ENCODE measurements at places on chromosomes 5 and 9.

DNA sequence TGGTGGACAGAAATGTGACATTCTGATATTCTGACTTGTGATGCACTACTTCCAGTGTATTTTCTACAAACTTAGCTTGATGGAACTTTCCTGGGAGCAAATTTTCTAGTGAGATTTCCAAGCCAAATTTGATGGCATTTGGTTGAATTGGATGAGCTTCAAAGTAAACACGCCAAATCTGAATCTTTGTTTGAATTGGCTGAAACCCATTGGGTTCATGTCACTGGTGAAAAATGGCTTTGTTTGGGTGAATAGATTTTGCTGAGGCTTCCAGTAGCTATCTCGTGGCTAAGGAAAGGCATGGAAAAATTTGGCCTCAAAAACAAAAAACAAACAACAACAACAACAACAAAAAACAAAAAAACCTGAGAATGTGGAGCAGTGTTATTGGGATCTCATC, 271.1 kb upstream of the RPS23 start:
- no peak for DNase-seq

GRCh38 chr5:38607396-38607795, 51.0 kb upstream of the LIFR start:
- no peak for DNase-seq

GRCh38 chr5:135243556-135244285, 155.3 kb downstream of the MACROH2A1 start:
- DNase-seq, result peak; percentile 29

GRCh38 chr5:98425640-98426039, 347.8 kb upstream of the RGMB start:
- no peak for DNase-seq

GRCh38 chr9:132426639-132427414, 16.8 kb downstream of the CFAP77 start:
- no peak for DNase-seq

GRCh38 chr9:134630861-134631260, 10.7 kb upstream of the COL5A1 start:
- no peak for DNase-seq

- no peak for DNase-seq
Measured at GRCh38 chr9:37944266-37944650, 40.3 kb upstream of the SLC25A51 start.

DNA sequence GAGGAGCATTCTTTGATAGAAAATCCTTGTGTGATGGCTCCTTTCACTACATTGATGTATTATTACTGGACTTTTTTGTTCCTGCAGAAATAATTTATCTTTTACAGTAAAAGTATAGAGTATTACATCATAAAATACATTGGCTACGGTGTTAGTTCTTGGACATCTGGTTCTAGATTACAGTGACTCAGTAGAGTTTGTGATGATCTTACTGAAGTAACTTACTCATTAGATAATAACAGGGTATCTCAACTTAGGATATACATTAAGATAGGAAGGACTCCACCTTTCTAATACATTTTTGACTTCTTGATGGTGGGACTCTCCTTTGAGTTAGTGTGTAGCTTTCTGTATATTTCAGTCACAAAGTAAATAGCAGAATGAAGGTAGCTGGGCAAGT, 59.1 kb downstream of the ZNF462 start:
- DNase-seq, result no peak

GRCh38 chr9:34047864-34048726, 592 bp downstream of the UBAP2 start:
- DNase-seq, result peak; percentile 76

DNA sequence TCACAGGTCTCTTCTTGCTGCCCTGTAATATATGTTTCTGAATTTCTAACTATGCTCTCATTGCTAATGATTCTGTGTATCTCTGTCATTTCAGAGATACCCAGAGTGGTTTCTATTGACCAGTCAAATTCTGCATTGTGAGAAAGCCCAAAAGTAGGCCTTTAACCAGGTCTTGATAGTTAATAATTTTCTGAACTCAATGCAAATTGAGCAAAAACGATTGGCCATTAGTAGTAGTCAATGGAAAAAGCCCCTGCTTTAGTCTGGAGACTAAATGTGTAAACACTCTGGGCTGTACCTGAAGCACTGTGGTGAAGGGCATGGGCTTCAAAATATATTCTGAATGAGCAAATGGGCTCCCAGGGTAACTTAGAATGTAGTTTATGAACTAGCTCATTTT, 307.6 kb downstream of the ARL15 start:
- no peak for DNase-seq

DNA sequence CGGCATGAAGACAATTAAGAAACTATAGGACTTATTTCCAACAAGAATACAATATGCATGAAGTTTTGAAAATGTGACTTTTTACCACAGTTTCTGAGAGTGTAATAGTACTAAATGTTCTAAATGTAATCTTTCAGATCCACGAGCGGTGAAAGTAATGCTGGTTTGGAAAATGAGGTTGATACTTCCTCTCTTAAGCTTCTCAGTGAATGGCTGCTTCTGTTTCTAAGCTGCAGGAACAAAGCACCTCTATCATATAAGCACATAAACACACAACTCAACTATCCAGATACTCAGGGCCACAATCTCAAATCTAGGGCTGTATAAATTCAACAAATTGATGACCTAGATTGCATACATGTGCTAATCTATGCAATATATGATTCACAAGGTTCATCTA, 78.3 kb downstream of the LIFR start:
- DNase-seq, result no peak

GRCh38 chr5:145976431-145977155, 40.2 kb downstream of the SH3RF2 start:
- DNase-seq, result no peak

GRCh38 chr9:134004881-134005280, 12.8 kb upstream of the VAV2 start:
- no peak for DNase-seq

DNA sequence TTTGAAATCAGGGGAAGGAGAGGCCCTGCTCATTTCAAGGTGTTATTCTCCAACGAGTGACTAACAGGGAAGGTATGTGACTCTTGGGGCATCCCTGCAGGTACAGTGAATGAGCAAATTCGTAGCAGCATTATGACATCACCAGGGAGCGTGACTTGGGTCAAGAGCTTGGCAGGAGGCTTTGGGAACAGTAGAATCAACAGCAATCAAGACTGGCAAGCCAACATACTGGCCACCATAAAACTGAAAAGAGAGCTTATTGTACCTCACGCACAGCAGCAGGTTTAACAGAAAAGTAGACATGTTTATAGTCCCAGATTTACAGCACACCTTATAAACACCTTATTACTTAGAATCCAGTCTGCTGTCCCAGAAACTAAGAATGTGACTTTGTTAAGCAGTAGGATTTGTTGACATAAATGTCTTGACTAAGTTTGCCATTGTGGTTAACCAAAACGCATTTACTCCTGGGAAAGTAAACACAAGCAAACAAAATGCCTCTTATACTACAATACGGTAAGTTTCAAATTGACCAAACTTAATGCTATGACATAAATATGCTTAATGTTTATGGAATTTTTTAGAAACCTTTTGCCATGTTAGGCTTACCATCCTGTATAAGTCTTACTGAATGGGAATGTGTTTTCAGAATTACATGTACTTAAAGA, 297.8 kb downstream of the NPR3 start:
- DNase-seq, result no peak

DNA sequence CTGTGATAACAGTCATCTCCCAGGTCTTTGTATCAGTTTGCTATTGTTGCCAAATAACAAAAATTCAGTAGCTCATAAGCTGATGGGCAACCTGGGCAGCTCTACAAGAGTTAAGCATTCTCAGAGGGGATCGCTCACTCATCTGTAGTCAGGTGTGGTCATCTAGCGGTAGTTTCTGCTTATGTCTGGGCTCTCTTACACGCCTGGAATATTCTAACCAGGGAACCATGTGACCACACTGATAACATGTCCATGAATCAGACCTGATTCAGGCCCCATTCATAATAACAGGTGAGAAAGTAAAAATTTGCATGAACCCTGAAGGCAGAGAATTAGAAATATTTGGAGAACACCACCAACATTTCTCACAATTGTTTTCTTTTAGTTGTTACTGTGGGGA, 576.1 kb downstream of the SLCO4C1 start:
- DNase-seq, result no peak

DNA sequence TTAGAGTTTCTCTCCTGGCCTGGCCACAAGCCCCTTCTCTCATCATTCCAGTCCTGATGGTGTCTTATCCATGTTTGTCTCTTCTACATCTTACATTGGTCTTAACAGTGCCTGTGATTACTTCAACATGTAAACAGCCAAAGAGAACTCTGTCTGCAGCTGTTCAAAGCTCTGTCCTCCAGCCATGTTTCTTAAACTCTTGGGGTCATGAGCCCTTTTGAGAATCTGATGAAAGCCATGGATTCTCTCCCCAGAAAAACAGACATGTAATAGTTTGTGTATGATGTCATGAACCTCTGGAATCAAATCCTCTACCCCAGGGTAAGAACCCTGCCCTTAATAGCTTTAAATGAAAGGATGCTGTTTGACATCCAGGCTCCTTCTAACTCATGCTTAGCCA, 30.1 kb downstream of the MAMDC2 start:
- DNase-seq, result no peak

DNA sequence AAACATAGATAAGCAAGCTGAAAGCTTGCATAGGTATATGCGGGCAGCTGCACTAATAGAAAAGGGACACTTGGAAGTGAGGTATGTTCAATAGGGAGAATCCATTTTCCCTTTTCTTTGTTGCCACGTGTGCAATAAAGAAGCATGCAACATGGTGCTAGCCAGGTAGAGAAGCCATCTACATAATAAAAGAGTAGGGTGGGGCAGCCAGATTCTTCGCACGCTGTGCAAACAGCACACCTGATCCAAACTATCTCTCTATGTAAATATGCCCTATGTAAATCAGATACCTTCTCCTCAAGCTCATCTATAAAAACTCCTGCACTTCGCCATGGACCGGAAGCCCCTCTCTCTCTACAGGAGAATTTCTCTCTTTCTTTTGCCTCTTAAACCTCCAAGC, 91.9 kb upstream of the C9orf72 start:
- no peak for DNase-seq

DNA sequence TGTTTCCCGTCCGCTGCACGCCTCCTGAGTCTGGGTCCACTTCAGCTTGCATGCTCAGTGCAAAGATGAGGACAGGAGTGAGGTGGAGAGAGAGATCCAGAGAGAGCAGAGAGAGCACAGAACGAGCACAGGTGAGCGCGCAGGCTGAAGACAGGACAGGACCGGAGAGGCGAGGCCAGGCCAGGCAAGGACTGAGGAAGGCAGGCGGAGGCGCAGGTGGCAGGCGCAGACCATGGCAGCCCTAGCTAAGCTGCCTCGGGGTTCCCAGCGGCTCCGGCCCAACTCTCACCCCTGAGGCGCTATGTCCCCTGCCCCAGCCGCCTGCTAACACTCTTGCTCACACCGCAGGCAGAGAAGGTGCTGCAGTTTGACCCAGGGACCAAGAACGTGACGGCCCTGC, 9.7 kb downstream of the GRIN1 start:
- no peak for DNase-seq

GRCh38 chr5:167861129-167861927, 430.1 kb upstream of the WWC1 start:
- DNase-seq, result no peak

DNA sequence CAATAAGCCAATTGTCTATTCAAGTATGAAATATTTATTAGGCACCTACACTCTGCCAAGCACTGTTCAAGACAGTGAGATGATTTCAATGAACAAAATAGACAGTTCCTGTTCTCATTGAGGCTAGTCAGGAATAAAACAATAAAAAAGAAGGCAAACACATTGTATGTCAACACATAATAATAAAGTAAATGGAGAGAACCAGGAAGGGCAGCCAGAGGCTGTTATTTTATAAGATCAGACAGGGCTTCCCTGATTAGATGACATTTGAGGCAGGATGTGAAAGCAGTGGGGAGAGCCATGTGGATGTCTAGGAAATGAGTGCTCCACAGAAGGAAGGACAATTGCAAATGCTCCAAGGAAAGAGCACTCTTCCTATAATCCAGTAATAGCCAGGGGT, 2371.1 kb downstream of the MAT2B start:
- DNase-seq, result no peak

GRCh38 chr9:93057703-93058354, 672 bp upstream of the SUSD3 start:
- DNase-seq, result no peak

DNA sequence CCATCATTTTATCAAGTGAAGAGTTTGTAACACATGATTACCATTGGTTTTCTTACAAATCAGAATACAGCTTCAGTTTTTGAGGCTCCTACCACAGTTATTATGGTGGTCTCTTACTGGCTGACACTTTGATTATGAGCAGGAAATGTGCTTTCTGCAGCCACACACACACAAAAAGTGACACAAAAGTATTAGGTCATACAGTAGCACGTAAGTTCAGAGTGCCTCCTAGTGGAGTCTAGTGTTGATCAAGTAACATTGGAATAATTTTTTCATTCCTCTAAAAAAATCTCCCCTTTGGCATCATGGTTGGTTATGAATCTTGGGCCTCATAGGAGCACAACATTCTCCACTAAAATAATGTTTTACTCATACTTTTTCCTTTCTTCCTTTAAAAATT, 37.6 kb downstream of the PAM start:
- DNase-seq, result no peak

- DNase-seq, result no peak
Measured at GRCh38 chr5:156824800-156825199, 25.3 kb upstream of the PPP1R2B start.

DNA sequence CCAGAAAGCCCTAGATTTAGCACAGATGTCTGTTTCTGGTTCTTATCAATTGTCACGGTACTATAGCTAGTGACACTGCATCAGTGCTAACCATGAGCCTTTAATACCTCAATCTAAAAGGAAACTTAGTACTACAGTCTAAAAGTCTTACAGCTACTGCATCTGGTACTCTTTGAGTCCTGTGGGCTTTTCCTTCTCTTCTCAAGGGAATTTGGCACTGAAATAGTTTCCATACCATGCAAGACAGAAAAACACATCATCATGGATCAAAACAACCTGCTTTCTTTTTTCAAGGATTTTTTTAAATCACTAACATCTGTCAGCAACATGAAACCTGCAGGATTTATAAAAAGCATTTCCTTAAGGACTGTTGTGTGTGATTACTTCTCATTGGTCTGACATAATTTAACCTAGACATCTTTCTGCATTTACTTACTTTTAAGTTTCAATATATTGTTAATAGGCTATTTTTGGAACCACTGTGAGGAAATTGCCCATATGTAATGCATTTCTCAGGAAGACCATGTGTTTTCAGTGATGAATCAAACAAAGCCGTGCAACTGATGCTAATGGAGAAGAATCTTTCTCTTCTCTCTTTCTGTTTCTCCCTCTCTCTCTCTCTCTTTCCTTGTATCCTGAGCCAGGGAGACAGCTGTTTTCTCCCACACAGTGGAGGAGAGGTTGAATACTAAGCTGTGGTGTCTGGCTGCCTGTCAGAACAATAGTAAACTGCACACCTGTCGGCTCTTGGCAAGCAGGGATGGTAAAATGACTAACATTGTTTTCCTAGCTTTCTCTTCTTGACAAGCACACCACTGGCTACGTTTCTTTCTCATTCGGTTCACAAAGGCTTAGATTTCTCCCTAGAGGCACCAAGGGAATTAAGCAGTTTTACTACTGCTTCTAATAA, 273.4 kb downstream of the CSNK1G3 start:
- no peak for DNase-seq
